ENCODE measurements at places on chromosomes 12 and 14.

DNA sequence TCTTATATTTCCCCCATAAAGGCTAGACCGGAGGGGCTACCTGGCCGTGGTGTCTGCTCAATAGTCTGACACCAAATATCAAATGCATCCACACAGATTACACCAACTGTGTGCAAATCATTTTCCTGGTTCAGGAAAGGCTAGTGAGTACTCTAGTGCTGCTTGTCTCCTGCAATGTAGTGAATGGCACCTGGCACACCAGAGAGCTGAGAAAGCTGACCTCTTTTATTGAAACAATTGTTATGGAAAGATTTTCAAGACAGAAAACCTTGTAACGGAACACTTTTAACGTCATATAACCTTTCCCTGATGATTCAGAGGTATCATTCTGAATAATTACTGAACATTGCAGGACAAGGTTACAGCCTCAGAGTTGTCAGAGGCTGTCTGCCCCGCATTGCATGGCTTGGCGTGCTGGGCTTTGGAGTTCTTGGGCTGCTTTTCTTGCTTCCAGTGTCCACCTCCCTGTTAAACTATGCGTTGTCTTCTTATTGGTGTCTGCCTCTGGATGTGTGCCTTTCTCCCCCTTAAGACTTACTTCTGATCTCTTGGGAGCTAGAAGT lies 40.7 kb upstream of the HDAC7 start:
- no peak for DNase-seq

GRCh38 chr12:123398177-123398549 lies 14.2 kb downstream of the KMT5A start:
- DNase-seq, result no peak

GRCh38 chr12:62631471-62632410 lies 165.1 kb downstream of the MON2 start:
- peak; percentile 46 for DNase-seq

DNA sequence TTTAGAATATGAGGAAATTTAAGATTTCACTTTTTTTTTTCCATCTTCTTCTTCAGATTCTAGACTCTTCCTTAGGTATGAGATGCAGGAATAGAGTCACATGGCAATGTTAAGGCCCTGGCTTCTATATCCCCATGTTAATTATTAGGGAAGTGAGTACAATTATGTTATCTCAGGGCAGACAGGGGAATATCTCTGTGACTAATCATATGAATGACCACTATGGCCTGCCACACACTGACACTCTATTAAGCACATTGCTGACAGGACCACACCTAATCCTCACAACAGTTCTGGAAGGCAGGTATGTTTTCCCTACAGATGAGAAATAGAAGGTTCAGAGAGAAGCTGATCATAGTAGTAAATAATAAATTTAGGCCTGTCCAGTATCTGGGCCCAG lies 69.4 kb upstream of the PTPRQ start:
- DNase-seq, result no peak

DNA sequence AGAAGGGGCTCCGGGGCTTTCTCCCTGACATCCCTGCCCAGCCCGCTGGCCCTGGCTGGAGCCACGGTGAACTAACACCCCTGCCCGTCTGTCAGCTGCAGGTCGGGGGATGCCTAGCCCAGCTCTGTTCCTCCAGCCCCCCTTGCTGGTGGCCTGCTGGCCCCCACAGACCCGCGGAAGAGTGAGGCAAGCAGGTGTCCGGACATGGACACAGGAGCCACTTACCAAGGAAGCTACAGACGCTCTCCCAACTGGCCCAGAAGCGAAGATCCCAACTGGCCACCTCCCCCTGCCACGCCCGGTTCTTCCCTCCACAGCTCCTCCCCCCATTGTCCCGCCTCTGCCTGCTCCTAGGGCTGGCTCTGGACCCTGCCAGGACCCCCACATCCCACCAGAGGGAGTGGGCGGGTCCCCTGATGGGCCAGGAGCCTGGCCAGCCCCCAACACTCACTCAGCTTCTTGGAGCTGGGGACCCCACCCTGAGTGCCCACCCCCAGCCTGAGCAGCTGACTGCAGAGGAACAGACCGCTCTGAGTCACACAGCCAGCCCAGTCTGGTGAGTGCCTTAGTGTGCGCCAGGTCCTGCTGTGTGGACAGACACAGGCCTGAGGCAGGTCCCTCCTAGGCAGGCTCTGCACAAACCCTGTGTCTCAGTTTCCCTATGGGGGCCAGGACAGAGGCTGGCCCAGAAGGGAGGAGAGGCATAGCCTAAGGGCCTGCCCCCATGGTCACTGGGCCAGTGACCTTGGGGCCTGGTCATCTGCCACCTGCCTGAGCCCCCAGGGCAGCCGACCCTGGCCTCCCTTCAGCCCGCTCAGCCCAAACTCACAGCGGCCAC lies 7.7 kb downstream of the AHNAK2 start:
- peak; percentile 79 for DNase-seq
